ENCODE measurements at places on chromosomes 6 and 20.

DNA sequence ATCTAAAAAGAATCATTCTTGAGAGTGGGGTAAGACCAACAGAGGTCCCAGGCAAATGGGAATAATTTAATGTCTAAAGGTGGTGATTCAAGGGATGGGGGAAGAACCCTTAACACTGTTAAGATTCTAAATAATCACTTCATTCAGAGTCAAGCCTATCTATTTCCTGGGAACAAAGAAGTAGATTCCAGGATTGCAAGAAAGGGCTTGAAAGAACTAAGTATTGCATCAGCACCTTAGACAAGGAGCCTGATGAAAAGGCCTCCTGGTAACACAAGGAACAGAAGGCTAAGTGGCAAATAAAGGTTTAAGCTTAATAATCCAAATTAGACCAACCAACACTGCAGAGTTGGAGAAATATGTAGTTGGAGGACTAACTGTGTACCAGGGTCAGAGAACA lies 620.7 kb upstream of the BTBD3 start:
- DNase-seq = no peak

DNA sequence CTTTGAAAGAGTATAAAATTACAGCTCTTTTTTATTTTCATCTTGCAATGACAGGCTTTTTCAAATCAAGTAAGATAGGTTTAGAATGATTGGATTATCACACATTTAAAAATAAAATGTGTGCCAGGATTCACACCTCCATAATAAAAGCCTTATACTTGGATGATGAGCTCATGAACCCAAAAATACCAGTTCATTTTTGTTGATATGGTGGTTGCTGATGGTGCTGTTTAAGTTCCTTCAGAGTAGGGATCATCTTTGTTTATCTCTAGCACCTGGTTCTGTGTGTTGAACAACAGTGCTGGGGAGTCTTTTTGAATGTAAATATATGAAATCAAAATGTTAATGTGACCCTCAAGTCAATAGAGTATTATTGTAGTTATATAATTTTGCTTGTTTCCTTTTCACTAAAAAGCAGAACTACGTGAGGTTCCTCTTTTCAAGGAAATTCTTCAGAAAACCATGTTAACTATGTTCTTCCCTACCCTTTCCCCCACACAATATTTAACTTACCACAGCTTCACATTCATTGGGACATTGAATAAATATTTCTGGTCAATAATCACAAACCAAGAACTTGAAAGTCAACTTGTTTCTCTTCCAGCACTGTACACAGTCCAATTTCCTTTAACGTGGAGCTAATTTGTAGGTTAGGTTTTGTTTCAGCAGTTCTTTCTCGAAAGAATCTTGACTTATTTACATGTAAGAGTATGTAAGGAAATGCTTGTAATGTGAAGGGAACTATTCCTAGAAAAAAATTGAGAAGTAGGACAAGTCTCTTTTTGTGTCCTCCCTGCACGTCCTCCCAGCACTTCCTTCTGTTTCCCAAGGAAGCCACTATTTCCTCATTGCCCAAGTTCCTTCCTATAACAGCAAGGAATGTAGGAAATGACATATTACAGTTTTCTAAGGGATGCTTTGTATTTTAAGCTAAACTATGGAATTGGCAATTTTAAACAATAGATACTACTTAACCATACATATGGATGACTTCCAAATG lies 945.9 kb upstream of the CITED2 start:
- no peak for DNase-seq

- DNase-seq = no peak
These were observed 46.4 kb upstream of the PMEPA1 start for GRCh38 chr20:57756213-57756612.

- no peak for DNase-seq
These were observed 113.2 kb downstream of the CEBPB start for GRCh38 chr20:50303573-50304500.

DNA sequence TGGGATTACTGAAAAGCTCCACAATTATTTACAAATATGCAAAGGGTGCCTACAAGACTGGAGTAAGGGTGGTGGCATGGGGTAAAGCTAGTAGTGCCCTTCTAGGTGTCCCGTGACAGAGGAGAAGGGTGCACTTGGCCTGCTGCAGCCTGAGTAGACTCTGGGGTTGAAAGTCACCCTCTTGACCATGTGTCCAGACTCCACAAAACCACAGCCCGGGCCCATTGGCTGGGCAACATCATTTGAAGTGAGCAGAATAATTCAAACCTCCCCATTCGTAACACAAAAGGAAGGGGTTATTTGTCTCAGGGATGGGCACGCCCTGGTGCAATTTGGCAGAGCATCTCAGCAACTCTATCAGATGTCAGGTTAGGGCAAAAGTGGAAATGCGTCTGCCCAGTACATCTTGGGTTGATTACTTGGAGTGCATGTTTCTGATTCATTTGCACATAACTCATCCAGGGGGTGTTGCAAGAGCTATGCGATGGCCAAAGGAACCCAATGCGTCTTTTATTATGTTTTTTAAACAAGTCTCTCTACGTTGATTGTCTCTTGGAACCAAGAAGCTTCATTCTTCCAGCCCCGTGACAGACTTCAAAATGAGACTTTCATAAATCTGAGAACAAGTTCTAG lies 56.7 kb downstream of the ISM1 start:
- no peak for DNase-seq

DNA sequence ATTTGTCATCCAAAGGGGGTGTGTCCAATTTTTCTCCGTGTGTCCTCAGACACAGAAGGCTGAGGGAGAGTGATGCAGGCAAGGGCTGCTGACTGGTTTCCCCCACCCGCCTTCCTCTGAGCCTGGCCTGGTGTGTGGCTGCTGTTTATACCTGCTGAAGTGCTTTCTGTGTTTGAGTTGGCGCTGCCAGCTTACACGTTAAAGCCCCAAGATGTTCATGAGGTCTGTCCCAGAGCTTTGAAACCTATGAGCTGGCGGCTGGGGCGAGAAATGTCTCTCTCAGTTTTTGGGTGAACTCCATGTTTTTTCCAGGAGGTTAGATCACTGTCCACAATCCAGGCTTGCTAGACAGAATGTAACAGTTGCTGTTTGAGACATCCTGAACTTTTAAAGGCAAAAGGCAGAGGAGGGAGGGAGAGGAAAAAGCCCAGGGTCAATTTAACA lies 69.0 kb upstream of the CCN2 start:
- DNase-seq = no peak

- no peak for DNase-seq
These were observed 19.0 kb upstream of the BHLHE23 start for GRCh38 chr20:63025534-63026331.

DNA sequence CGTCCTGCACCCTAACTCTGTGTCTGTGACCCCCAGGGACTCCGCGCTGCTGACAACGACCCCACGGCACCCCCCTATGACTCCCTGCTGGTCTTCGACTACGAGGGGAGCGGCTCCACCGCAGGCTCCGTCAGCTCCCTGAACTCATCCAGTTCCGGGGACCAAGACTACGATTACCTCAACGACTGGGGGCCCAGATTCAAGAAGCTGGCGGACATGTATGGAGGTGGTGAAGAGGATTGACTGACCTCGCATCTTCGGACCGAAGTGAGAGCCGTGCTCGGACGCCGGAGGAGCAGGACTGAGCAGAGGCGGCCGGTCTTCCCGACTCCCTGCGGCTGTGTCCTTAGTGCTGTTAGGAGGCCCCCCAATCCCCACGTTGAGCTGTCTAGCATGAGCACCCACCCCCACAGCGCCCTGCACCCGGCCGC lies 129.0 kb downstream of the TAF4 start:
- no peak for DNase-seq

- no peak for DNase-seq
These were observed 52.6 kb downstream of the BMP5 start for GRCh38 chr6:55822815-55823214.

DNA sequence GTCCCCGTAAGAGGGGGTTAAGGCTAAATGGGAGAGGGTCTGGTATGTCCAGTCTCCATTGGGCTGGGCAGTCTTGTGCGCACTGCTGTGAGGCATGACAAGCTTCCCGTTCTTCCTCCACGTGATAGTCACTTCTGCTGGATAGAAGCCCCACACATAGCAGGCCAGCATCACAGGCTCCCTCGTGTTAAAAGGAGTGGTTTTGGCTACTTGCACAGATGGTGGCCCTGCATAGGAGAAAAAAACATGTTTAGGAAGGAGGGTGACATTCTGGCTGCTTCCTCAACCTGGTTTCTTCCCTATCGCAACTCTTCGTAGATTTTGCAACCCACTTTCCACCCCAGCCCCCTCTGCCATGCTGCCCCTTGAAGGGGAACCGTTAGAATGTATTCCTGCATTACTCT lies 3.6 kb downstream of the HLA-DMB start:
- DNase-seq = no peak

- DNase-seq = no peak
These were observed 38.5 kb downstream of the RBM38 start for GRCh38 chr20:57429580-57430200.

- no peak for DNase-seq
These were observed 474.1 kb upstream of the BTBD3 start for GRCh38 chr20:11443382-11444119.

DNA sequence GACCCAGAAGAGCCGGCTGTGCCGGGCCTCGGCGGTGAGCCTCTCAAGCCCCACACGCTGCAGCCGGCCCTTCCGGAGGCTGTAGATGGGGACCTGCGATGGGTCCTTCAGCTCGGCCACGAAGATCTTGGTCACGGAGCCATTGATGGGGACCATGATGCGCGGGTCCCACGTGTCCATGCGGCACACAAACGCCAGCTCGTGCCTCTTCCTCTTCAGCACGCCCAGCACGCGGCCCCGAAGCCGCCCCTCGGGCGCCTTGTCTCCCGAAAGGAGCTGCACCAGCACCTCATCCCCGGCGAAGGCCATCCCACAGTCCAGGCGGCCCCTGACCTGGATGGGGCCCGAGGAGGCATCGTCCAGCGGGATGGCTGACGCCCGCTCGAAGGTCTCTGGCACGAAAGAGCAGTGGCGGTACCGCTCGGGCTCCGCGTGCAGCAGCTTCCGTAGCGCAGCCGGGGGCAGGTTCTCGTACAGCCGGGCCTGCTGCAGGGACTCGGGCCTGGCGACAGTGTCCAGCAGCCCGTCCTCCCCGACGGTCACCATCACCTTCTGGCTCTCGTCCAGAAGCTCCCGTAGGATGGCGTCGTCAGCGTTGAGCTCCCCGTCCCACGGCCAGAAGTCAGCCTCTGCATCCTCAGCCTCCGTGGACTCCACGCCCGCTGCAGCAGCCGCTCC lies 8.9 kb downstream of the HELZ2 start:
- no peak for DNase-seq

- DNase-seq = no peak
These were observed 567.4 kb downstream of the CBLN4 start for GRCh38 chr20:55437798-55438415.

- no peak for DNase-seq
These were observed 19.4 kb downstream of the NOL4L start for GRCh38 chr20:32565735-32566032.

DNA sequence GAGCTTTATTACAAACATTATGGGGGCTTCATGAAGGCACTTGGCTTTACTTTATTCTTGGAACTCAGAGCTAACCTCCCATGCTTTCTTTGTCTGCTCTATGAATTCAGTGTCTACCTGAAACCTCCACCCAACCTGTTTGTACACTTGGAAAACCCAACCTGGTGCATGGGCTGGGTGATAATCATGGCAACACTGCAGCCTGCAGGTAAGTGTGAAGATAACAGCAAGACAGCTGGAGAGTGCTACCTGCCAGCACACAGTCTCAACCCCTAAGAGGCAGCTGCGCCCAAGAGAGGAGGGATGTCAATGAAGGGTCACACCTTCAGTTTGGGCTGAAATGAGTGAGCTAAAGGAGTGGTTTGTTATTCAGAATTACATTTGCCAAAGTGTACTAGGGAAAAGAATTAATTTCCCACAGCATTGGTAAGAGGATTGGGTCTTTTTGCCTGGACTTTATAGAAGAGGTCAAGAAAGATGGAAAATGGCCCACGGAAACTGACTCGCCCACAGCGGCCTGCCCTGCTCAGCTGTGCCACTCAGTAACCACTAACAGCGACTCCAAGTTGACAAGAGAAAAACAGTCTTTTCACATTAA lies 24.4 kb downstream of the FOXQ1 start:
- DNase-seq = no peak
